ENCODE measurements at places on chromosomes 2 and 18.
A peak's percentile ranks its signal among the peaks of the same experiment; 100 is the strongest.

DNA sequence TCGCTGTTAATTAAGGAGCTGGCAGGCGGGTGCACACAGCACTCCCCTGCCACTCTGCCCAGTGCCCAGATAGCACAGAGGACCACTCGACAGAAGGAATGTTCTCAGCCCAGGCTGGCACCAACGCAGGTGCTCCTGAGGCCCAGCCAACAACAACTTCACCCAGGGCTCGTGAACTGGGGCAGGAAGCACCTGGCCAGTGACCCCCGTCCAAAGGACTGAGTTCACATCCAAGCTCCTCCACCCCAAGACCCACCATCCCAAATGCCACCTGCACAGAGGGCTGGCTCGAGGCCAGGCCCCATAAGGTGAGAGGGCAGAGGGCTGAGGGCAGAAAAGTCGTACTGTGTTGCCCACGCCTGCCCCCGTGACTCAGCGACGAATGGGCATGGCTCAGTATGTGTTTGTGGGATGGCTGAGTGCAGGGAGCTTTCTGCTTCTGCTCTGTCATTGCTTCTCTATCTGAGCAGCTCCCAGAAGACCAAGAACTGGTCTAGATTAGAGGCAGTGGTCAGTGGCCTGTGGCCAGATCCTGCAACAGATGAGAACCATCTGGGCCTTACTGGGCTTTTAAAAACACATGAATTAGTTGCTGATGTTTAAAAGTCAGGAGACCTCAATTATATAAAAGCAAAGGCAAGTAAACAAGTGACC is 68.4 kb downstream of the POLR1A start:
- DNase-seq: no peak

GRCh38 chr2:172462849-172463381 is 35.5 kb downstream of the ITGA6 start:
- DNase-seq: no peak

GRCh38 chr18:78721981-78722380 is 257.6 kb upstream of the SALL3 start:
- DNase-seq: no peak

DNA sequence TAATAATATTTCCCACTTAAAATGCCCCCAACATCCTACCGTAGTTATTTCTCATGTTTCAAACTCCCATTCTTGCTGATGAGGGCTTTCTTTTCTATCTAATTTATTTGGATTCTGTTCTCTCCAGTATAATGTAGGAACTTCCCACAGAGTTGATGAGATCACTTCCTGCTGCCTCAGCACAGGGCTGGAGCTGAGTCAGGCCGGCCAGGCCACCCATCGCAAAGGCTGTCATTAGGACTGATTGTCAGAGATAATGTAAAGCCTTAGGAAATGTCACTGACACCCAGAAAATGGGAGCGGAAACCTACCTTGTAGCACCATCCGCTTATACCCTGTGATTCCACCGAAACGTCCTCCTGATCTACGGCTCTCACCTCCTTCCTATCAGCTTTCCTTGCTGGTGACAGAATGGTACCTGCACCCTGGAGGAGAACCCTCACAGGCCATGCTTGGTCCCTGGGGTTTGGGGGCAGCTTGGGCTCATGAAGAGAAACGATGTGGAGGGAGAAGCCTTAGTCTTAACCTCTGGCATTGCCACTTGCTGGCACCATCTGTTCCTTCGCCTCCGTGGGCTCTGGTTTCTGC is 672.8 kb upstream of the ID2 start:
- no peak for DNase-seq

- no peak for DNase-seq
Observed at GRCh38 chr2:22281033-22281432, 1103.9 kb upstream of the KLHL29 start.

DNA sequence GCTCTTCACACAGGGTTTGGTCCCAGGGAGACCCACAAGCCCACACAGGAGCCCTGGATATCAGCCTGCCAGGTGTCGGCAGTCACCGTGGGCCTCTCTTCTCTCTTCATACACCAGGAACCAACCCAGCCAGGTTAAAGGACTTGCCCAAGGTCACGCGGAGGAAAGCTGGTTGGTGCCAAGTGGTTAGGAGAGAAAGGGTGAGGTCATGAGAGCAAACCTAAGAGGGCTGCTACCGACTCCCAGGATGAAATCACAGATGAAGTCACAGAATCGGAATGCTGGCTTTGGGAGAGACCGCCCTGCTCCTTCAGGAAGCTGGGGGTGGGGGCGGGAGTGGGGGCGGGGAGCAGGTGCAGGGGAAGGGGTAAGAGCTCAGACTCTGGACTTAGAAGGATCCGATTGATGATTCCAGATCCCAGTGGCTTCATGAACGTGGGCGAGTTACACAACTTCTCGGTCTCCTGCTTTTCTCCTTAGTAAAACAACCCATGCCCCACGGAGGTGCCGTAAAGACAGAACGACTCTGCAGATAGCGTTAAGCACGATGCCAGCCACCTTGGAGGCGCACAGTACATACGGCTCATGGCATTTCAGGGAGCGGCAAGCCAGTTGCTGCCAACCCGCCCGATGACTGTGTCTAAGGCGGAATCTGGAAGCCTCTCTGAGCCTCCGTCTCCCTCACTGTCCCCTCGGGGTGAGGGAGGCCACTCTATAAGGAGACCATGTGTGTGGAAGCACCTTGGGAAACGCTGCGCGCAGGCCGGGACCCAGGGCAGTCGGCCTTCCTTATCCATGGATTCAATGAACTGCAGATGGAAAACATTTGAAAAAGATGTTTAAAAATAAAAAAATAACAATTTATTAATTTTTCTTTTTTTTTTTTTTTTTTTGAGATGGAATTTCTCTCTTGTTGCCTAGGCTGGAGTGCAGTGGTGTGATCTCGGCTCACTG is 23.0 kb upstream of the TAF1B start:
- DNase-seq: no peak

DNA sequence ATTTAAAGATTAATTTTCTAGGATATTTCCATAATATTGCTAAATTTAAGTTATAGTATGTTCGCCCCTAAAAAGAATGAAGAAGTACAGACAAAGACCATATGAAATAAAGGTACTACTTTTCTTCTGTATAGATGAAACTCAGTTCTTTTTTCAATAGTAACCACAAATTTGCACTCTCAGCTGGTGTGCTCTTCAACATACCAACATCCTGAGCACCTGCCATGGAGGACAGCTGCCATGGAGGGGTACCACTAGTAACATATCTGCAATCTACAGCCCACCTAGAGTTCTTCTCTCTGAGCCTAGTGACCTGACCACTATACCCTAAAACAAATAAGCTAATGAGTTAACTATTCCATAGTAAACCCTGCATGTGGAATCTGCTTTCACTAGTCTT is 36.8 kb upstream of the ERCC3 start:
- no peak for DNase-seq

DNA sequence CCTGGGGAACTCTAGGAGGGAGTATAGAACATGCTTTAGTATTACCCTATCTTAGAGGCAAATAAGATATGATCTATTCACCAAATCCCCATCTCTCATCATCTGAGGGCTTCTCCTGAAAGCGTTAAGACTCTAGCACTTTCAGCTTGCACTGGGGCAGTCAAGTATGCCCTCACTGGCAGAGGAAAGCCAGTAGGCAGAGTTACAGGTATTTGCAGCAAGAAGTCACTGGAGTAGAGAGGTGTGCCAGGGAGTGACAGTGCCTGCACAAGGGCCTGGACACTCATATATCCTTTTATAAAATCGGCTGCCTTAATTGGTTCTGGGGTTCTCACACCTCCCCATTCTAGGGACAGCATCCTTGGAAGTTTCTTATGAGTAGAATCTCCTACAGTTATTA is 31.9 kb upstream of the CCDC85A start:
- DNase-seq: no peak

GRCh38 chr2:239676716-239677452 is 276.1 kb upstream of the HDAC4 start:
- no peak for DNase-seq

- peak; percentile 79 for DNase-seq
Observed at GRCh38 chr2:235263205-235264120, 230.4 kb upstream of the AGAP1 start.

DNA sequence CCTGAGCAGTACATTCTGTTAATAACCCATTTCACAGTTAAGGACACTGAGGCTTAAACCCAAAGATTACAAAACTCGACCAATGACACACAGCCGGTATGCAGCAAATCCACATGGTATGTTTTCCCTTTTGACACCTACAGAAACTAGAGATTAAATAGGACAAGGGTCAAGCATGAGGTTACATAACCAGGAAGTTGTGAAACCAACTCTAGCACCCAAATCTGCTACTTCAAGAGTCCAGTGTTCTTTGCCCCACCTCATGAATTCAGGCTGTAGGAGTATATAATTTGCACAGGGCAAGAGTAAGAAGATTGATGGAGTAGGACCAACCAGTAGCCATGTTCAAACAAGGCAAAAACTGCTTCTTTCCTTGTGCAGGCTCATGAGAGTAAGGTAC is 249.8 kb downstream of the BCL11A start:
- peak; percentile 18 for DNase-seq

DNA sequence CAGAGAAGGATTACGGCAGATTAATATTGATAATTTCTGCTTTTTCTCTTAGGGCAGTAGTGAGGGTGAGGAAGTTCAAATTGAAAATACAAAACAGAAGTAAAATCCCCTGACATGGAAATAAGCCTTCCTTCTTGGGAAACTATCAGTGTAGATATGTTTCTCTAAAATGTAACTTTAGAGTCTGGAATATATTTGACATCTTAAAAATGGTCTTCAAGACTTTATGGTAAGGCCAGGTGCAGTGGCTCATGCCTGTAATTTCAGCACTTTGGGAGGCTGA is 33.0 kb downstream of the INPP5D start:
- DNase-seq: no peak

DNA sequence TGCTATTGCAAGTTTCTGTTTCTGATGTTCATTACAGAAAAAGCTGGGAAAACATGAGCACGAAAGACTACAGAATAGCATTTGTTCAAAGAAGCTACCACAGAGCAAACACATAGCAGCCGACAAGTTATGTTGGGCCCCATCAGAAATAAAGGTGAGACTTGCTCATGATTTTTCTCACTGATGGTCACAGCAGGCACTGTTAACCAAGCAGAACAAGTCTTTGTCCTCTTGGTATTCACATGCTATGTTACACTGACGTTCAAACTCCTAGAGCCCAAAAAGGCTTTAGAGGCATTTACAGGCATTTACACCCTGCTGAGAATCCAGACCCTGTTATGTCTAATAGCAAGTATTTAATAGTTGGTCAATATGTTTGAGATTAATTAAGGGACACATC is 235.0 kb upstream of the HNMT start:
- no peak for DNase-seq

DNA sequence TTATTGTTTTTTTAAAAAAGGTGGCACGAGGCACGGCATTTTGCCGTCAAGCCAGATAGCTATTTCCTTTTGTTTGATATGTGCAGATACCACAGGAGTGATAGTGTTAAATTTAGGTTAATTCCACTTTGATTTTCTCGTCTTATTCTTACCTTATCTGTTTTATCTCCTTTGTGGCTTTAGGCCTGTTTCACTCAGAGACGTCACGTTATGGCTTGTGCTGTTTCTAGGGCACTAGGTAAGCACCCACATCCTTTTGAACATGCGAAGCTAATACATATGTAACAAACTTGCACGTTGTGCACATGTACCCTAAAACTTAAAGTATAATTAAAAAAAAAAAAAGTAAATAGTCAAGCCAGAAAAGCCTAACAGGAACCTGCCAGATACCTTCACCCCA is 57.8 kb downstream of the C18orf63 start:
- no peak for DNase-seq

DNA sequence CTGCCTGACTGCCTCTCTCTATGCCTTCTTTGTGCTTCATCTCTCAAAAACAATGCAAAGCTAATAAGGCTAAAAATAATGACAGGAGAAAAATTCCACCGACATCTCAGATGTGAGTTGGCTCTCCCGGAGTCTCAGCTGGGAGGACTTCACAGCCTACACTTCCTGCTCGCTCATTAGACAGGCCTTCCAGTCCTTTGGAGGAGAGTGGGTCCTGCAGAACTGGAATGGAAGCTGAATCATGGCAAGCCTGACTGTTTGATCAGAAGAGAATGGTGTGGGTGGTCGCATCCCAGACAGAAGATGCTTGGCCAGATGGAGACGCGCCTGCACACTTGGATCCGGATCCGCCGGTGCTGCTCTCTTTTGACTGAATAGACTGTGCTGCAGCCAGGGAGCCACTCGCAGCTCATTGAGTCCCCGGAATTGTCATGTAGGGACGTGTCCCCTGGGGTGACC is 49.7 kb downstream of the TRIB2 start:
- no peak for DNase-seq

DNA sequence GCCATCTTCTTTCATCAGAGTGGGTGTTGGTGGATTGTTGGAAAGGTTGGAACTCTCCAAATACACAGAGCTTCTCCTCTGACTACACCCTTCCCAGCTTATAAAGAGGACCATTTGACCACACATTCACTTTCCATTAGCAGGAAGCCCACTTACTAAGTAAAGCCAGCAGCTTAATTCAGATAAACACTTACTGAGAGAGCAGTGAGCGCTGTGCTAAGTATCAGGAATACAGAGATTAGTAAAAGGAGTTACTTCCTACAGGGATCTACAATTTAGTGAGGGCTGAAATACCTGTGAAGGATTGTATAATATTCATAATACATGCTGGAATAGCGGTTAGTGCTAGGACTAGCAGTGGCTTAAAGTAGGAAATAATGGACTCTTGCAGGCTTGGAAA is 343.0 kb downstream of the NYAP2 start:
- DNase-seq: no peak

GRCh38 chr2:17299891-17300540 is 218.2 kb downstream of the RAD51AP2 start:
- no peak for DNase-seq

DNA sequence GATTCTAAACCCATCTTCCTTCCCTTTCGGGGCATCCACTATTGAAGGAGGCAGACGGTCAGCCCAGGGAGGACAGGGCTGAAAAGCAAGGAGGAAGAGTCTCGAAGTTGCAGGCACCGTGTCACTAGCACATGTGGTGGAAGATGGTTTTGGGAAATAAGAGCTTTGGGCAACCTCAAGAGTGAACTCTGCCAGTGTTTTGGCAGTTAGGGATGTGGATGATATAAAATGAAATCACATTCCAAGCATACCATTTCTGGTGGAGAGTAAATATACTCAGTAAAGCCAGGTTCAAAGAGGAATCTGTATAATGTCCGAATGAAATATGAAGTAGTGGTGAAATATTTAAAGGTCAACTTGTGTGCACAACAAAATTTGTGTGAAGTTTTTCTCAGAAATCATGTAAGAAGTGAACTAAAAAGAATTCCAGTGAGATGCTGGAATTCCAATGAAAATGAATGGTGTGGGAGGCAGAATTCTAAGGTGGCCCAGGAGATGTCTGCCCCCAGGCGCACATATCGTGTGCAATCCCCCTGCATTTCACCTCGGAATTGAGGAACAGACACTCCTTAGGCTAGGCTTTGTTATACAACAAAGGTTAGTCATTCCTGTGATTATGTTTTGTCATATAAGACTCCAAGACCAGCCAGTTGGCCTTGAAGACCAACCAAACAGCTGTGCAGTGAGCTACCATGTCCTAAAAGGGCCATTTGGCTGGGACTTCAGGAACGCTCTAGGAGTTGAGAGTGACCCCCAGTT is 147.1 kb downstream of the SH3BP4 start:
- no peak for DNase-seq

DNA sequence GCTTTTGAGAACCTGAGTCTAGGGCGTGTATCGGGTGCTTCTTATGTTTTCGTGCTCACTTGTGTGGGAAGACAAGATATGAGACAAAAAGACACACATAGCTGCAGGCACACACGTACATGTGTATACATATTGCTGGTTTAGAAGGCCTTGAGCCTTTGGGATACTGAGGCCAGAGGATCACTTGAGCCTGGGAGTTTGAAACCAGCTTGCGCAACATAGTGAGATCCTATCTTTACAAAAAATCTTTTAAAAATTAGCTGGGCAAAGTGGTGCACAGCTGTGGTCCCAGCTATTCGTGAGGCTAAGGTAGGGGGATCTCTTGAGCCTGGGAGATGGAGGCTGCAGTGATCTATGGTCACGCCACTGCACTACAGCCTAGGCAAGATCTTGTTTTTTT is 18.8 kb upstream of the NEDD4L start:
- DNase-seq: no peak

All from Caco-2 (cell line).